ENCODE measurements at places on chromosomes 12 and 14.

GRCh38 chr14:50795909-50796308, 35.1 kb downstream of the NIN start:
- DNase-seq = no peak

DNA sequence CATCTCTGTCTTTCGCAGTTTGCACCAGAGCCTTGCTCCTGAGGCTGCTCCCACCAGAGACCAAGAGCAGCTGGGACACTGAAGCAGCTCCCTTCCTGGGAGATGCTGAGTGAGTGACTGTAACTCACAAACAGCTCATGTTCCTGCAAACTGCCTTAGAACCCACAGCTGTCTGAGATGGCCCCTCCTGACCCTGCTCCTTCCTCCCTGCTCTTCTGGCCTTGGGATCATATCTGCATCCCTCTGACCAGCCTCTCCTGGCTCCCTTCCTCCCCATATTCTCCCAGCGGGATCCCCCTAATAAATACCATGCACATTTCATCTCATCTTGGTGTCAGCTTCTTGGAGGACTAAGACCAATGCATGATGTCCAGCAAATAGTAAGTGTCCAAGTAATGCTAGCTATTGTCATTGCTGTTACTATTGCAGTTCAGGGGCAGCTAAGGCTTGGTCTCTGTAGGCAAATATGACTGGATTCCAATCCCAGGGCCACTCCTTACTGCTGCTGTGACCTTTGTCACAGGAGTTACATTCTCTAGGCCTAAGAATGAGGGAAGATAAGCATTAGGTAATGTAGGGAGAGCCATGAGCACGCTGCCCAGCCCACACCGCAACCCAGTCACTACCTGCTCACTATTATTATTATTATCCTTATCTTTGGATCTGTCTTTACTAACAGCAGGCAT, 47.9 kb downstream of the SYNE3 start:
- no peak for DNase-seq

- DNase-seq = no peak
These were observed 112.6 kb downstream of the RBM19 start for GRCh38 chr12:113853491-113853890.

GRCh38 chr12:27733052-27733656, 22.5 kb downstream of the MRPS35 start:
- peak; percentile 28 for DNase-seq

DNA sequence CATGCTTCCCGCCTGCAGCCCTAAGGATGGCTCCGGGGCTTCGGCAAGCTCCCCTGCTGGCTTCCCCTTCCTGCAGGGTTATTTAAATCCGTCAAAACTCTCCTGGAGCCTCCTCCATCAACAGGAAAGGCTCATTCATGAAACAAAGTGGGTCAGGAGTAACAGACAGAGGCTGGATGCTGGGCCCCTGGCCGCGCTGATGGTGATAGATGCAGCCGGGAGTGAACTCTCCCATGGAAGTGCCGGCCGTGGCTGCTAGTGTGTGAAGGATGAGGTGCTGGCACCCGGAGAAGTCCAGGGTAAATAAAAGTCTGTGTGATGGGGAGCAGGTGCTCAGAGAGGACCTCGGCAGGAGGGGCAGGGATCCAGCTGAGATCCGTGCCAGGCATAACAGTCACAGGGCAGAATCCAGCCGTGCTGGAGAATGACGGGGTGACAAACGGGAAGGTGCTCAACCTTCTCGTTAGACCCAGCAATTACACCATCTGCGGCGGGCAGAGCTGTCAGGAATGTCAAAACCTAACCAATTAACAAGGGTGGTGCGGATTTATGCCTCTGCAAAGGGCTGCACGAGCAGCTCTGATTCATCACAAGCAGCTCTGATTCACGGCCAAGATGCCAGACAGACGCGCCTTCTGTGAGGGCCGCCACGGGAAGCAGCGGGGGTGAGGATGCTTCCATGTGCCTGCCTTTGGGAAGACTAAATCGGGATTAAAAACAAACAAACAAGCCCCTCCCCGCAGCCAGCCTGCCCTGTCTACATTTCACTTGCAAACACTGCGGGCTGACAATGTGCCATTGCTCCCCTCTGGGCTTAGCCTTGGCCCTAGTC, 55.6 kb downstream of the SYNE3 start:
- peak; percentile 84 for DNase-seq

- no peak for DNase-seq
These were observed 113.0 kb downstream of the FGD4 start for GRCh38 chr12:32512379-32512778.

DNA sequence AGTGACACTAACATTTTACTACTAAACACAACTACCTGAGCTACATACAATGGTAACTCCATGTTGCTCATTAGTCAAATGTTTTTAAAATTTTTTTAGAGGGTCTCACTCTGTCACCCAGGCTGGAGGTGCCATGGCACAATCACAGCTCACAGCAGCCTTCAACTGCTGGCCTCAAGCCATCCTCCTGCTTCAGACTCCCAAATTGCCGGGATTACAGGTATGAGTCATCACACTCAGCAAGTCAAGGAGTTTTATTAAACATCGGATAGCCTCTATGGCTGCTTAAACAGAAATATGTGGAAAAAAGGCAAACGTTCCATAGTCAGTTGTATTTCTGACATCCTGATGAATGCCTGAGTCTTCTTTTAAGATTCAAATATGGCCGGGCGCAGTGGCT, 11.1 kb upstream of the NPFF start:
- peak; percentile 29 for DNase-seq

- DNase-seq = peak; percentile 22
These were observed 185.1 kb upstream of the DDHD1 start for GRCh38 chr14:53338192-53338591.

DNA sequence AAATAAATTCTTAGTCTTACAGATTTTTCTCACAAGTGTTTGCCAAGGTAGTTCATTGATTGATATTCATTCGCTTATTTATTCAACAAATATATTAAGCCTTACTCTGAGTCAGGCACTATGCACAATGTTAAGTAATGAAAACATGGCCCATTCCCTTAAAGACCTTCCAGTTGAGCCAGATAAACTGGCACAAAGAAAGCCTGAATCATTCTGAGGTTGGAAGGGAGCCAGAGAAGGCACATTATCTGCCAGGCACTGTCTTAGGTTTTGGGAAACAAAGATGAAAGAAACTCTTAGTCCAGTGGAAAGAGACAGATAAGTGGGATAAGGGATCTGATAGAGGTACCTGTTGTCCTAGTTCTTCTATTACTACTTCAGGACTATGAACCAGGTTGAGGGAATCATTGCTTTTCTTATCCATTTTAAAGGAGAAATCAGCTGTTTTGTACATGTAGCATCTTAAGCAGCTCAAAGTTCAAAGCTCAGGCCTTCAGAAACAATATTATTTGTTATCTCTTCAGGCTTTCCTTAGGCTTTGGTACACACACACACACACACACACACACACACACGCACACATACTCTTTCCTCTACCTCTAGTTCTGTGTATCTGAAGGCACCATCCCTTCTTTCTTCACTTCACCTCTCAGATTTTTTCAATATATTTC, 27.0 kb downstream of the PDE6H start:
- no peak for DNase-seq

- DNase-seq = no peak
These were observed 90.2 kb upstream of the TMTC2 start for GRCh38 chr12:82596483-82596882.

- DNase-seq = no peak
These were observed 35.5 kb downstream of the GPHB5 start for GRCh38 chr14:63282997-63283883.

DNA sequence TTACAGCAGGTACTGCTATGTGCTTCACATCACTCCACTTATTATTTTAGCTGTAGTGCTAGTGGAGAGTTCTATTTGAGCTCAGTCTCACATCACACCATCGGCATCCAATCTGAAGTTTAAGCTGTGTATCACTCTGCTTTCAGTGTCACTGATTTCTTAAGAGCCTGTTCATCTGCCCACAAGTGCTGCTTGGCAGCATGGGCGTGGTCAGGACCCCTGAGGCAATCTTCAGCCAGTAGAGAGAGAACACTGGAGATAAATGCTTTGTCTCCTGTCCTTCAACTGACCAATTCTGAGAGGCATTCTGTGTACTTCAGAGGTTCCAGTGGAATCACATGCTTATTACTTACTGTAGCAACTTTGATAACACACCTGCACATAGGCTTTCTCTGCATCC, 728.8 kb downstream of the RPS29 start:
- DNase-seq = no peak

DNA sequence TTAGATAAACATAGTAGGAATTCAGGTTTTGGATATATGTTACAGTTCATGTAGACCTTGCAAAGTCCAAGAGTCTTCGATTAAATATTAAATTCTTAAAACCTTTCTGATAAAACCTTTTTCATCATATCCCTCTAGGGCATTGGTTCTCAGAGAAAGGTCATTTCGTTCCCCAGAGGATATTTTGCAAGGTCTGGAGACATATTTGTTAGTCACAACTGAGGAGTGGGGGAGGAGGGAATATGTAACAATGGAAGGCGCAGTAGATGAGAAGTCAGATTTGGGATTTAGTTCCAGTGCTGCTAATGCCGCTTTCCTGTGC, 5.3 kb downstream of the TMEM253 start:
- peak; percentile 15 for DNase-seq

All from fibroblast of skin of right quadriceps (primary cell).